ENCODE measurements at places on chromosomes 6 and 20.

DNA sequence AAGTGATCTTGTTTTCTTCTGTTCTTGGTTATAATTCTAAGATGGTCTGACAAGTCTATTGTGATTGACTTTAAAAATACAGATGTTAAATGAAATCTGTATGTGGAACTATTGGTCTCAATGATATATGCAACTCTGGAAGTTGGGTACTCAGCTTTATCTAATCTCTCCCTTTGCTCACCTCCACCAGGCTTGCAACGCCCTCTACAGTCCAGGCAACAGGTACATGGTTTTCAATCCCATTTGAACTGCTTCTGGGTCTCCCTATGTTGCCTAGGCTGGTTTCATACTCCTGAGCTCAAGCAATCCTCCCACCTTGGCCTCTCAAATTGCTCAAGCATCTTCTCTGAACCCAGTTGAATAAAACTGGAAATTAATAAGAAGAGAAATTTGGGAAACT, 25.6 kb upstream of the HLA-DQB1 start:
- no peak for DNase-seq

DNA sequence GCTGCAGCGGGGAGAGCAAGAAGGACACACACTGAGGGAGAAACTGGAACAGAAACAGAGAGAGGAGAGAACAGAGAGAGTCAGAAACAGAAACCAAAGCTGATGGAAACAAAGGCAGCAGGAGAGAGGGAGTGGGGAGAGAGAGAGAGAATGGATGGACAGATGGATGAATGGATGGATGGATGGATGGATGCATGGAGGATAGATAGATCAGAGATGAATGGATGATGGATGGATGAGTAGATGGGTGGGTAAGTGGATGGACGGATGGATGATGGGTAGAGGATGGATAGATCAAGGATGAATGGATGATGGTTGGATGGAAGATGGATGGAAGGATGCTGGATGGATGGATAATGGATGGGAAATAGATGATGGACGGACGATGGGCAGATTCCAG, 35.0 kb upstream of the PHACTR3 start:
- DNase-seq = no peak

GRCh38 chr6:35765739-35766138, 10.7 kb upstream of the CLPSL2 start:
- no peak for DNase-seq

GRCh38 chr6:17470202-17470937, 77.0 kb downstream of the CAP2 start:
- DNase-seq = no peak

DNA sequence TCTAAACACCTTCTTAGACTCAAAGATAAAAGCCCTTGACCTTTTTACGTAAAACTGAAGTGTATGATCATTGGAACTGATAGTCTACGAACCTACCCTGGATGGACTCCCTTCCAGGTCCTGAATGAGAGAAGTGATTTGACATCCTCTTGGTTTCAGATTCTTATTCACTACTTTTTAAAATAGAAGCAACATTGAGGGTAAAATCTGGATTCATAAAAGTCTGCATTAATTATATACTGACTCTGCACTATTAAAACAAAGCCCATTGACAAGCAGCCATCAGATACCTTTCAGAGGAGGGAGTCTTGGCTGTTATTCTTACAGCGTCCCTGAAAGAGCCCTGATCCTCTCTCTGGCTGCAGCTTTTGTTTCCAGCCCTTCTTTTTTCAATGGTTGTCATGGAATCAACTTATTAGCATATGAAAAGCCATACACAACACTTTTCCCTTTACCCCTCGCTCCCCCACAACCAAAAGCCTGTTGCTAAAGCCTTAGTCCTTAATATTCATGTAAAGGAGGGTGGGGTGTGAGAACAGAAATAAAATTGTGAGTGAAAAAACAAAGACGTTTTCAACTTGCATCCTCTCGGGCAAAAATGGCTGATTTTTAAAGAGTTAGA, 270.0 kb upstream of the MARCKS start:
- DNase-seq = no peak

DNA sequence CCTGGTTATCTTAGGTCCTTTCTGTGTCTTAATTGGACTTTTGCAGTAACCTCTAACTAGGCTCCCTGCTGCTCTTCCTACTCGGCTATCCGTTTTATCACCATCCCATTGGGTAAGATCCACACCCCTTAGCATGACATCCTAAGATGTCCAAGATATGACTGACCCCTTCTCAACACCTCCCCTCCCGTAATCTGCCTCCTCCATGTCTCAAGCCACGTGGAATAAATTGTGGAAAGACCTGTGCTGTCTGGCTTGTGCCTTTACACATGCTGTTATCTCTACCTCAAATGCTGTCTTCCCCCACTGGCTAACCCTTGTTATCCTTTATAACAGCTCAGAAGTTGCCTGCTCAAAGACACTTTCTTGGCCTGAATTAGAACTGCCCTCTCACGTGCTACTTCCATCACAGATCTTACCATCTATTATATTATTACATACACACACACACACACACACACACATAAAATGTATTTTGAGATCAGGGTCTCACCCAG, 26.5 kb downstream of the EIF2S2 start:
- no peak for DNase-seq

- no peak for DNase-seq
These were observed 227.0 kb upstream of the ECI2 start for GRCh38 chr6:4362326-4362725.

GRCh38 chr6:34970488-34970887, 81.4 kb downstream of the ANKS1A start:
- DNase-seq = no peak

DNA sequence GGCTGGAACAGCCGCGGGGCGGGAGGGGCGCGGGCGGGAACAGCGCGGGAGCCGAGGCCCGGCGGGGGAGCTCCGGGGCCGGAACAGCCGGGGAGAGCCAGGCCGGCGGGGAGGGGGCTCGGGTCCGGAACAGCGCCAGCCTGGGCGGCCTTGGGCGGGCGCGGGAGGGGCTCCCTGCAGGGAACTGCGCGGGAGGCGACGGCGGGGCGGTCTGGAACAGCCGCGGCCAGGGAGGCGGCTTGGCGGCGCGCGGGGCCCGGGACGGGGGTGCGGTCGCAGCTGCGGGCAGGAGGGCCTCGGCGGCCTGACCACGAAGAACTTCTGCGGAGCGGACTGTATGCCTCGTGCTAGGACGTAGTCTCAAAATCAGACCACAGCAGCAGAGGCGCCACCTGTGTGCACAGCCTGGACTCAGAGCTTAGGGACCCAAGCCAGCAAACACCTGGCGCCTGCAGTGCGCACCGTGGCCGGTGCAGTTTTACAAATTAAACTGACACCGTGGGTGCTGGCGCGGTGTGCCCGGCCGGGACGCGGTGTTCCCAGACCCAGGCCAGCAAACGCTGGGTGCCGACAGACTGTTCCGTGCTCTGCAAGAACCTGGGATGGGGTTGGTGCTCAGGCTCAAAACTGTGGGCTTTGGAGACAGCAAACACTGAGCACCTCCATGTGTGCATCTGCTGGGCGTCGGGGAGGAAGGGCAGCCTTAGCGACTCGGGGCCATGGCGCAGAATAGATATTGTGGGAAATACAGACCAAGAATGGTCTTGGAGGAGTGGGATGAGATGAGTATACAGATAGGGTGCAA, 572 bp downstream of the ZNF341 start:
- no peak for DNase-seq

DNA sequence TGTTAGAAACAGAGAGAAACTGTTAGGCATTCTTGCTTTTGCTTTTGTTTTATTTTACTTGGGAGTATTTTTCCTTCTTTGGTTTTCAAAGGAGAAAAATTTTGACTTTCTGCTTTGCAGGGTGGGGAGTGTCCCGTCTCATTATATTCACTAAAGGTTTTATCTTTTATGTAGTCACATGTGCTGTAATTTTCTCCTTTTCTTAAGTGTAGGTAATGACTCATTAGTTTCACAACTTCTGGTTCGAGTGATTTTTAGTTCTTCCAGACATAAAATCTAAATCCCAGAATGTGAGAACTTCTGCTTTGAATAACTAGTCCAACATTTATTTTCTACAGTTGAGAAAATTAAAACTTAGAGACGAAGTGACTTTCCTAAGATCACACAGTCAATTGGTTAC, 37.7 kb downstream of the ADGRF1 start:
- DNase-seq = no peak

- DNase-seq = no peak
These were observed 83.5 kb upstream of the PROKR2 start for GRCh38 chr20:5400164-5400762.

- no peak for DNase-seq
These were observed 254.0 kb downstream of the CD83 start for GRCh38 chr6:14371530-14371929.

DNA sequence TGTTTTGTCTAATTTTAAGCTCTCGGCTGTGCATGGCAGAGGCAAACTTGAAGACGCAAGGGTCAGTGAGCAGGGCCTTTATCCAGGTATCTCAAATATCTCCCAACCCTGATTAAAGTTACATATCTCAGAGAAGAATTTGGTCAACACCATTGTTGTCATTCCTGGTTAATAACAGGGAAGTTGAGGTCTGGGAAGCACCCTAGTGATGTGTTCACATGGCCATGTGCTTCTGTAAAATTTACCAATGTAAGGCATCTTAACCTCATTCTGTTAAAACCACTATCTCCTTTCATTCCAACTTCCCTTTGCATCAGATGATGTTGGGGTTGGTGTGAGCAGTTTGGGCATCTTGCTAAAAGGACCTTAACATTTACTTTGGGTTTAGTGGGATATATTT, 4.0 kb upstream of the FAM110A start:
- no peak for DNase-seq

GRCh38 chr20:4813863-4814695, 92.4 kb downstream of the PRND start:
- peak; percentile 51 for DNase-seq

DNA sequence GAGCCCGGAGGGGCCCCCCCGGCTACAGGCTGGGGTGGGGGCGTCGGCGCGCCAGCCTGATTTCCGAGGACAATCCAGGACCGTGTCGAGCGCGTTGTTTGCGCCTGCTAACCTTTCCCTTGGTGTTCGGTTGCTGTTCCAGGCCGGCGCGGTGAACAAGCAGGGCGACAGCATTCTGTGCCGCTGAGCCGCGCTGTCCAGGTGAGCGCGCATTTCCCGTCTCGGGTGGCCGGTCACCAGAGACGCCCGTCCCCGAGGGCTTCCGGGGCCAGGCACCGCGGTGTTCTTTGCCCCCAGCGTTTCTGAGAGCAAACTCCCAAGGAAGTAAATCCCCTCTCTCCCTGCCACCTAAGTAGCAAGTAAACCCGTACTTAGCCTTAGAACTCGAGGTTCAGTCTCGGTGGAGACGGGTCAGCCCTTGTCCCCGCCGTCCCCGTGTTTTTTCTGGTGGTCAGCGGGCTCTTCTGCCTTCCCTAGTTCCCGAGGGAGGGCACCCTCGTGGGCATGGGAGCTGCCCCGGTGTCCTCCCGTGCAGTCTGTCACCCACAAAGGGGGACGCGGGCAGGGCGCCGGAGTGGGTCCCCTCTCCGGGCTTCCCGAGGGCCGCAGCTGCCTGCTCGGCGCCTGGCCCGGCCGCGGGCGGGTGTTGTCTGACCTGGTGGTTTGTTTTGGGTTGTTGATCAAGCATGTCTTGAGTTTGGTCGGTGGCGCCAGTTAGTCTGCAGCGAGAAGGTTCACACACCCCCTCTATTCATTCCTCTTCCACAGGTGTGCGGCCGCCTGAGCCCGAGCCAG, 1.5 kb downstream of the ID4 start:
- no peak for DNase-seq

DNA sequence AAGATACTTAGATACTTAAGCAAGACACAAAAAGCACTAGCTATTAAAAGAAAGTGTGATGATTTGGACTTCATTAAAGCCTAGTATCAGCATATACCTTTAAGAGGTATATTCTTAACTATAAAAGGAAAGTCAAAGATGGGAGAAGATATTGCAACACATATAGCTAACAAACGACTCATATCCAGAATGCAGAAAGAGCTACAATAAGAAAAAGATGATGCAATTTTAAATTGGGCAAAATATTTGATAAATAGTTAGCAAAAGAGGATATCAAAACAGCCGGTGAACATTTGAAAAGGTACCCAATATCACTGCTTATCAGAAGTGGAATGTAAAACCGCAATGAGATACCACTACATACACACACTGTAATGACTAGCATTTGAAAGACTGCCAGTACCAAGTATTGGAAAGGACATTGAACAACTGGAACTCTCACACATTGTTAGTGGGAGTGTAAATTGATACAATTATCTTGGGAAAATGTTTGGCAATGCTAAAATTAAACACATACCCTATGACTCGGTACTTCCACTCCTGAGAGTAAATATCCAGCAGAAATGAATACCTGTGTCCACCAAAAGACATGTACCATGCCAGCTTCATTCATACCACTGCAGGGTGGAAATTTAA, 25.7 kb downstream of the MUC22 start:
- DNase-seq = no peak

GRCh38 chr6:136553166-136553787, 3.1 kb upstream of the MAP7 start:
- no peak for DNase-seq

DNA sequence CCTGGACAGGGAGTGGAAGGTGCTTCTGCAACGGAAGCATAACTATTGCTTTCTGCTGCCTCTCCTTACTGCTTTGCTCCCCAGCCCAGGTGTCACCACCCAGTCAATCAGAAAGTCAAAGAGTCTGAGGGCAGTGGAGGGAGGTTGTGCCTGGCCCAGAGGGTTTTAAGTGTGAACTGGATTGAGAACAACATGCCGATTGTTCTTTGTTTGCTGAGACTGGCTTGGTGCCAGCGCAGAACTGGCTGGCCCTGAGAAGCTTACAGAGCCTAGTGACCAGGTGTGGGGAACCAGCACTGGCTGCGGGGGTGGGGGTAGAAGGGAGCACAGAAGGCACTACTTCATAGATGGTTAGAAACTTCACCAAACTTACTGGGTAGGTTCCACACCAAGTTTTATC, 31.1 kb upstream of the ENPP4 start:
- no peak for DNase-seq

- DNase-seq = no peak
These were observed 213.0 kb upstream of the LAMP5 start for GRCh38 chr20:9301129-9302090.

DNA sequence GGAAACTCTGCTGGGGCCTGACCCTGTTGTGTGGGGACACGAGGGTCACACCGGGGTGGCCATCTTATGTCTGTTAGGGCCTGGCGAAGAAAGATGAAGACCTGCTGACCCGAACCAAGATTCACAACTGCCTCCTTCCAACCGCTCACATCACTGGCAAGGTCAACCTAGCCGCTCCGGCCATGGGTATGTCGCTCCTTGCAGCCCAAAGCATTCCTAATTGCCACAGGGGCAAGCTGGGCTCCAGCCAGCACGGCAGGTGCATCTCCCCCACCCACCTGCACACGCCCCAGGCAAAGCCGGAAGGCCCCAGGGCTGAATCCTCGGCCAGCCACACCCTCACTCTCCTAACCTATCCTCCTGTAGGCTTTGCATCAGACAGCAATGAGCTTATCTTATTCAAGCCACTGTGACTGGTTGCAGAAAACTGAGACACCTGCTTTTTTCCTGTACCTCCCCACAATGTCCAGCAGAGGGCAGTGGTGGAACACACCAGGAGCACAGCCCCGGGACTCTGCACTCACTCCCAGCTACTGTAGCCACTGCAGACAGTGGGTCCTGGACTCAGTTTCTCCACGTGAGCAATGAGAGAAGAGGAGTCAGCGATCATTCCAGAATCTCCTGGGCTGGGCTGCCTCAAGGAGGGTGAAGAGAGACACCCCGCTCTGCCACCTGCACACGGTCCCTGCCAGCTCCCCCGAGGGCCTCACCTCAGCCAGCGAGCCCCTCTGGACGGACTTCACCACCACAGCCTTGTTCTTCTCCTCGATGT, 170.2 kb downstream of the PREX1 start:
- peak; percentile 21 for DNase-seq

Measured in stimulated activated CD8-positive, alpha-beta memory T cell treated with anti-CD3 and anti-CD28 coated beads, Interleukin-7, amount 100 ng/mL, for 48 hours (primary cell).